RKO (cell line): ENCODE measurements at places on chromosomes 13 and 19.

- DNase-seq, result no peak
Observed at GRCh38 chr13:91368676-91369440, 21.4 kb downstream of the MIR17HG start.

- no peak for DNase-seq
Observed at GRCh38 chr19:5321851-5322681, 18.5 kb downstream of the PTPRS start.

DNA sequence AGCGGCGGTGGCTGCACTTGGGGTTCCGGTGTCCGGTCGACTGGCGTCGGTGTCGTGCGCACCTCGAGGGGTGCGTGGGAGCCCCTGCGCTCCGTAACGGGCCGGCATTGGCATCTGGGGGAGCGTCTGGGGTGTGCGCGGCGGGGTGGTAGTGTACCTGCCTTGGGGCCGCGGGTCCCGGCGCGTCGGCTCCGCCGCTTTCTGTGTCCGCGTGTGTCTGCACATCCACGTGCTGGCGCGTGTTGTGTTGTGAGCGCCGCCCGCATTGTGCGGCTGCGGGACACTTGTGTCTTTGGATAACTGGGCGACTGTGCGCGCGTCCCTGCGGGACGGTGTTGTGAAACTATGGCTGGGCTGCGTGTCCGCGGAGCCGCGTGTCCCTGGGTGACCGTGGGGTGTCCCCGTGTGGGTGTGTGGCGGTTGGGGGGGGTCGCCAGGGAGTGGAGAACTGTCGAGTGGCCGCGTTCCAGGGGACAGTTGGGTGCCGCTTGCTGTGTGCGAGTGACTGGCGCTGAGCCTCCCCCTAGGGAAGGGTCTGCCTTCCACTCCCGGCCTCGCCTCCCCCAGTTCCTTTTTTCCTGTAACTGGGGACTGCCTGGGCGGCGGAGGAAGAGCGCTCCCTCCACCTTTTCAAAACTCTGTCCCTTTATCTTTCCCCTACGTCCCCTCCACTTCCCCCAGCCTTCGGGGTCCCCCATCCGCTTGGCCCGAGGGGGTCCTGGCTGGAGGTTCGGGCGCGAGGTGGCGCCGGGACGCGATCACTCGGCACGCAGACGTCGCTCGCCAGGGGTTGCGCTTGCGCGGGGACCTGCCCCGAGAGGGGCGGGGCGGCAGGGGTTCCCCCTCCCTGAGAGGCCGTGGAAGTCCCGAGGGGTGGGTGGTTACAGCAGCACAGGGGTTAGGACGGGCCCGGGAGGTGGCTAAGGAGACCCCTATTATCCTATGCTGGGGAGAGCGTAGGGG is 5.7 kb upstream of the NFIC start:
- DNase-seq, result no peak

- DNase-seq, result peak; percentile 28
Observed at GRCh38 chr13:40589285-40590109, 76.9 kb downstream of the FOXO1 start.

GRCh38 chr13:112756511-112756966 is 66.7 kb downstream of the ATP11A start:
- DNase-seq, result no peak

- no peak for DNase-seq
Observed at GRCh38 chr13:29852472-29853054, 2.1 kb upstream of the UBL3 start.

DNA sequence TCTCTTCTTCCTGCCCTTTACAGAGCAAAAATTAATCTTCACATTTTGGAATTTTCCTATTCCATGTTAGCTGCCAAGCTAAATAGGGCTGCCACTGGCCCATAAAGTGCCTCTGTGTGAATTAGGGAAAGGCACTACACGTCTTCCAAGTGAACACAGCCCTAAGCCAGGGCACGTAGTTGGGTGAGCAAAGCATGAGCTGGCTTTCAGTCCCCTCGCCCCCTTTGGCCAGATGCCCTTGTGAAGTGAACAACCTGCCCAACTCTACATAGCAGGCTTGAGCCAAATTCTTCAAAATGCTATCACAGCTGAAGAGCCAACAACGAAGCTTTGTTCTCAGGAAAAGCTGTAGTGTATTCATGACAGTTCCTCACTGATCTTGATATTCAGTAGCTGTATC is 213.1 kb downstream of the OXGR1 start:
- no peak for DNase-seq

DNA sequence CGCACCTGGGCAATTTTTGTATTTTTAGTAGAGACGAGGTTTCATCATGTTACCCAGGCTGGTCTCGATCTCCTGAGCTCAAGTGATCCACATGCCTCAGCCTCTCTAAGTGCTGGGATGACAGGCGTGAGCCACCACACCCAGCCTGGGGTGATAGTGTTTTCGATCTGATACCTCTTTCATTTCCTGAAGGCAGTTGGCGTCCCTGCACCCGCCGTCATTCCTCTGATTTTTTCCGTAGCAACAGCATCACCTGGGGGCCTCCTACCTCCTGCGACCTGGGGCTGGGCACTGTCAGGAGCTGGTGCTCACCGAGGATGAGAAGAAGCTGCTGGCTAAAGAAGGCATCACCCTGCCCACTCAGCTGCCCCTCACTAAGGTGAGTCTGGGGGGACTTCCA is 10.8 kb downstream of the CREB3L3 start:
- no peak for DNase-seq

GRCh38 chr13:94305463-94305862 is 174.0 kb downstream of the DCT start:
- peak; percentile 88 for DNase-seq

- no peak for DNase-seq
Observed at GRCh38 chr13:100347968-100348367, 240.6 kb downstream of the GGACT start.

GRCh38 chr19:55090564-55090963 is 14.9 kb downstream of the EPS8L1 start:
- no peak for DNase-seq

- DNase-seq, result no peak
Observed at GRCh38 chr13:34567597-34567996, 374.5 kb upstream of the NBEA start.

DNA sequence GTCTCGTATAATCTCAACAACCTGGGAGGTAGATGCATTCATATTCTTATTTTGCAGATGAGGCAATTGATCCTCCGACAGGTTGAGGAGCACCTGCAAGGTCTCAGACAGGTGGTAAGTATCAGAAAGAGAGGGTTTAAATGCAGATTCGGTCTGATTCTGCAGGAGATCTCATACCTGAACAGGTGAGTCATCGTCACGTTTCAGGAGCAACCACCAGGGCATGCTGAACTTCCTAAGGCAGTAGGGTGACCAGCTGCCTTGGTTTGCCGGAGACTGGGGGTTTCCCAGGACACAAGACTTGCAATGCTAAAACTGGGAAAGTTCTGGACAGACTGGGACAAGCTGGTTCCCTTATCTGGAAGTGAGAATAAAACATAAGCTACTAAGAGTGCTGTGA is 68.8 kb upstream of the TSHZ3 start:
- DNase-seq, result no peak

DNA sequence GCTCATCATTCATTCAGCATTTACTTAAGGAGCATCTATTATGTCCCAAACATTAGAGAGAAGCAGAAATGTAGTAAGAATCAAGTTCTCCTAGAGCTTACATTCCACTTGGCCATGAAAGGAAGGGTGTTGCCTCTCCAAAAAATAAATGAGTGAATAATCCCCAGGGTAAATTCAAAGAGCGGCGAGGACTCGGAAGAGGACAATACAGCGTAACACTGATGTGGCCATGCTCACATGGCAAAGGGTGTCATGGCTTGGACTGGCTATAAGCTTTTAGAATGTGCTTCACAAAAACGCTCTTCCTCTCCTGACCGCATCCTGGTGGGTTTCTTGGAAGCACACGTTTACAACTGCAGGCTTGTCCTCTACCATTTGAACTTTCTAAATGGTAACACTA is 290.2 kb downstream of the IRS2 start:
- DNase-seq, result no peak

- DNase-seq, result peak; percentile 90
Observed at GRCh38 chr19:13847407-13848339, 29.3 kb upstream of the NANOS3 start.

DNA sequence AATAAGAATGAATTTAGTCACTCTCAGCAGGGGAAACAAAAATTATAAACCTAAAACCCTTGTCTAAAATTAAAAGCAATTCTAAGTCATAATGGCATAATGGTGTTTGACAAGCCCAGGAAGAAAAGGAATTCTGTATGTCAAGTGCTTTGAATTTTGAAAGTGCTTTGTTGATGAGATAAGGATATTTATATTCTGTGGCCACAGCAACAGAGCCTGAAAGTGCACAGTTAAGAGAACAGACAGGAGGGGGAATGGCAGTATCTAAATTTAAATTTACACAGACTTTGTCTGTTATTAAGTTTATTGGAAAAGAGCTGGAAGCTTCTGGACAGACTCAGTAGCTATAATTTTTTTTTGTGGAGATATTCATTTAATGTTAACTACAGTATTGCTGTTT is 69.8 kb downstream of the OLFM4 start:
- DNase-seq, result no peak

DNA sequence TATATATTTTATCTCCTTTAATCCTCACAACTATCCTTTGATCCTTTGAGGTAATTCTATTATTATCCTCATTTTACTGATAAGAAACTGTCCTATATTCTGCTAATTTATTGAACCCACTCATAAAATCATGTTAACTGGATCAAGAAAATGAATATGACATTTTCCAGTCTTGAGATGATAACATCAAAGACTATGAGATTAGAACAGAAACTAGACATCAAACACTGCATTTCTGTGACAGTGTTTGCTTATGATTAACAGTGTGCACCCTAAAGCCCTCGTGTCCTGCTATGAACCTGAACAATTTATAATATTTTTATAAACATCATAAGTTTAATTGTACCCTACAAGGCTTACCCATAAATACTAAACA is 96.3 kb downstream of the TBC1D4 start:
- DNase-seq, result no peak

DNA sequence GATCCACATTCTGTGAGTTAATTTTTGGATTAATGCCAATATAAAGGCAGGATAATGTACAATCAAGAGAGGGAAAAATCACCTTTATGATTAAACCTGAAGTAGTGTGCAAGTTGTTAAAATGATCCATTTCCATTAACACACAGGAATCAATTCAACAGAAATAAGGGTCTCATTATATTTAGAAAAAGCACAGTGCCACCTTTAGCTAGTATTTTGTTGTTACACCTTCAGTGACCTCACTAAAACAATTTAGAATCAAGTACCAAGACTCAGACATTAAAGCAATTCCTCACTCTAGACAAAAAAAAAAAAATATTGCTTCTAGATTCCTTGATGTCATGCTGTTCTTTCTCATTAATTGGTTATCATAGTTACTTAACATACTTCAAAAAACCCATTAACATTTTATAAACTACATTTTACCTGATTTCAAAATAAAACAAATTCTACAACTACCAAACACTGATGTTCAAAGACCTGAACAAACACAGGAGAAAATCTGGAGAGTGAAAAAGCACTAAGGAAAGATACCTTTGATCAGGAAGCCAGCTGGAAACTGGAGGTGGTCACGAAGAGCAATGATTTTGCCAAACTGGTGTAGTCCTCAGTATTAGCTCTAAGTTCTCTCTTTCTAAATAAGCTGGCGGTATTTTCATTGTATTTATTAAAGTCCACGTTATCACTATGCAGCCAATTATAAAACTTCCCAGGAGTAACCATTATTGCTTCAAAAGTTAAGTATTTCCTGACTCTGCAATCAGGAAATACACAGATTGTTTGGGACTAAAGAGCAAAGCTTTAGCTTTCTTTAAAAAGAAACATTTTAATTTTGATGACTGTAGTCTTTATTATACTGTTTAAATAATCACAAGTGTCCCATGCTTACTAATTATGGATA is 115.3 kb downstream of the TBC1D4 start:
- DNase-seq, result no peak

DNA sequence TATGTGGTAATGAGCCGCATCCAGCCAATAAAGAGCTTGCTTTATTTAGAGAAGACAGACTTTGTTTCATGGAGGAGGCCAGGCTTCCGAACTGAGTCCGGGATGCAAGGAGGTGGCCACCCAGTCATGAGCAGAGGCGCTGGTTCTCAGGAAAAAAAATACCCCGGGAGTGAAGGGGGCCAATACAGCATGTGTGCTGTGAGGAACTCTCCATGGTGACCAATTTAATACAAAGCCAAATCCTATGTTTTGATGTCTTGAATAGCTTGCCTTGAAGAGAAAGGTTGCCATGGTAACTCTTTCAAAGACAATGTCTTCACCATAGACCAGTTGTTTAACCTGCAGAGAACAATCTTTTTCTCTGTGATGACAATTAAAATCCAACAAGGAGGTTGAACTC is 43.4 kb upstream of the PDCD5 start:
- no peak for DNase-seq

- no peak for DNase-seq
Observed at GRCh38 chr13:109369353-109370052, 416.9 kb downstream of the IRS2 start.

DNA sequence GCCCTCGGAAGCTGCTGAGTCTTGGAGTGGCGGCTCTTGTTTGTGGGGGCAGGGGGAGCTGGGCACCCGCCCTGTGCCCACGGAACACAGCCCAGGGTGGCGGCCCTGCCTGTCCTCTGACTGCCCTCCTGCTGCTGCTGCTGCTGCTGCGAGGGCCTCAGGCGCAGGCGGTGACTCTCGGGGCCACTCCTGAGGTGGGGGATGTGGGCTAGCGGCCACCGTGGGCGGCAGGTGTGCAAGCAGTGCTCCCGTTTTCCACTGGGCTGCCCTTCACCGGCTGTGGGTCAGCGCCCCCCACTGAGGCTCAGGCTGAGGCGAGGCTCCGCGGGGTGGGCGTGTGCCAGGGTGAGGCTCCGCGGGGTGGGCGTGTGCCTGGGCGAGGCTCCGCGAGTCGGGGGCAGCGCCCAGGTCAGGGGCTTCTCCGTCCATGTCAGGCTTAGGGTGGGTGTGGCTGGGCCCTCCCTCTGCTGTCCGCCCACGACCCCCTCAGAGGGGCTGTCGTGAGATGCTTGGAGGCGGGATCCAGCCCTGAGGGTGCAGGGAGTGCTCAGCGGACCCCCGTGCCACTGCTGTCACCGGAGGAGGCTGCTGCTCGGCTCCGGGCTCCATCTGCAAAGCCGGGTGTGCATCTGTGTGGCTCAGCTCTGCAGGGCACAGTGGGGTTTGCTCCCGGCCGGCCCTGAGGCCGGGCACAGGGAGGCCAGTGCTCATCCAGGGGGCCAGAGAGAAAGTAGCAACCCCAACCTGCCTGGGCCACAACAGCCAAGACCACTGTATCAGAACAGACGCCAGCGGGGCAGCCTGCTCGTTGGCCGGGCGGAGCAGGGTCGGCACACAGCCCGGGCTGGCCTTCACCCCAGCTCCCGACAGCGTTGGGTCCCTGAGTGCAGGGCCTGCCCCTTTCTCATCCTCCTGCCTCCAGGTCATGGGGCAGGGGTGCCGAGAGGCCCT is 14.5 kb downstream of the CSNK1G2 start:
- DNase-seq, result no peak

DNA sequence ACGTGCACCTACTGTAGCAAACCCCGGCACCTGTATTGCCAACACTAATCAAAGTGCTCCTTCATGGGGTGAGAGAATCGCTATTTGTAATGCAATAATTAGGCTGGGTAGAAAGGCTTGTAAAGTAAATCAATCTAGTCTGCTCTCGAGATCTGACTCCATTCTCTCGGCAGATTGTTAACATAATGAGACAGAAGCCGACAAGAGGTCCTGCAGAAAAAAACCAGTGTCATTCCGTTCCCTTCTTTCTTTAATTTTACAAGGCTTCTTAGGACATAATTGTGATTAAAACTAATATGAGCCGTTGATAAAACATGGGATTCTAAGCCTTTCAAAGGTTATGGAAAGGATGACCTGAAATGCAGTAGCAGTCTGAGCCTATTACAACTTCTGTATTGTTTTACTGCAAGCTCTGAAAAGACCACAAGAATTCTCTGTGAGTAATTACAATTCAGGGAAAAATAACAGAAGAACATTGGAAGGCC is 530.0 kb downstream of the PCDH9 start:
- DNase-seq, result no peak
